ENCODE measurements at places on chromosomes 6 and 20.

DNA sequence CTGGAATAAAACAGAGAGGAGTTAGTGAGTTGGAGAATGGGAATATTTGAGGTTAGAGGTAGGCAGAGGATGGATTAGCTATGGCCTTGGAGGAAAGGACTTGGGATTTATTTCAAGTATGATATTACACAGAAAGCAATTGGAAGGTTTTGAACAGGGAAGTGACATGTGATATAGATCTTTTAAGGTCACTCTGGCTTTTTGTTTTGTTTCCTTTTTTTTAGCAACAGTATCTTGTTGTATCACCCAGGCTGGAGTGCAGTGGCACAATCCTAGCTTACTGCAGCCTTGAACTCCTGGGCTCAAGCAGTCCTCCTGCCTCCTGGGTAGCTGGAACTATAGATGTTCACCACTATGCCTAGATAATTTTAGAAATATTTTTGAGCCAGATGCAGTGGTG is 190.3 kb downstream of the UTRN start:
- no peak for DNase-seq

DNA sequence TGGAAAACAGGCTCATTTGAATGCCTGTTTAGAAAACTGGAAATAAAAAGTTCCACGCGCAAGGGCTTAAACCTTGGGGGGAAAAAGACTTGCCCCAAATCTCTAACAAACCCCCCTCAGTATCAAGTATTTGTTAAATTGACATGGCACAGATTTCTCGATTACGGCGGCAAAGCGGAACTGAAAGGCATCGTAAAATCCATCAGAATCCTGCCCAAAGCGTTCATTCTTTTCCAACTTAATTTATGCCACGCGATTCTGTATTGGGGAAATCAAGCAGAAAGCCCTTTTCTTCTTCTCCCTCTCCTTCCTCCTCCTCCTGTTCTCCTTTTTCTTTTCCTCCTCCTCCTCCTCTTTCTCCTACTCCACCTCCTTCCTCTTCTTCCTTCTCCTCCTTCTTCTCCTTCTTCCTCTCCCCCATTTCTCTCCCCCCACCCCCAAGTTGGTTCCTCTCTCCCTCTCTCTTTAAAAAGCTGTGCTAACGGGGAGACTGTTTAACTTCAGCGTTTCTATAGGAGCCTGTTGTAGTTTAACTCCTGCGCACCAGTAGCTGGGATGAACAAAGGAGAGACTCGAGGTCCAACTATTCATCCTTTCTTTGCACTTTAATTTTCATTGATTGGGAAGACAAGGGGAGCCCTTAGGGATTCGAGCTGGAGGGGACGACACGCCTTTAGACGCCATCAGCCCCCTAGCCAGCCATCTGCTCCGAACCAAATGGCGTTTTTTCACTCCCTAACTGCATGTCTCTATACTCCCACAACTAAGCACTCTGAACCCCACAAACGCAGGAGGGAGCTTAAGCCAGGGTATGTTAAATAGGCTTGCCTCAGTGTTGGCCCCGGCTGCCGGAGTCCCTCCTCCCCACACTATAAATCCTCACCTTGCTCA is 2.7 kb upstream of the DLL1 start:
- DNase-seq = no peak

DNA sequence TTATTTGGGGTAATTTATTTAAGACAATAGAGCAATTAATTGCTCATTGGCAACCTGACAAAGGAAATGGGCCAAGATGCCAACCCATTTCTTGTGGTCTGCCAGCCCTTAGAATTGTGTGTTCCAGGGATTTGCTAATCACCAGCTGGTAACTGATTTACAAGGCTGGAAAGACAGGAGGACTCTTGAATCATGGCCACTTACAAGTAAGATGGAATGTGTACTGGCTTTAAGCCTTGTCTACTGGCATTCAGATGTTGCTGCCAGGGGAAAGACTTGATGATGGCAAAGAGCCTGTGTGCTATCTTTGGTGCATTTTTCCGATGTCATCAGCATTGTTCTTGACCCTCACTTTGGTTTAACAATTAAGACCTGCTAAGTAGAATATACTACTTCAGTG is 91.0 kb downstream of the BCKDHB start:
- no peak for DNase-seq

- DNase-seq = no peak
Measured at GRCh38 chr20:18404172-18404571, 62.7 kb downstream of the DZANK1 start.

- DNase-seq = no peak
Measured at GRCh38 chr6:41700463-41701347, 34.7 kb downstream of the TFEB start.

Data from HL-60 (cell line).